Subcutaneous adipose tissue (tissue), 4 donors: ENCODE measurements at places on chromosomes 3 and 15. TPM values are rescaled to one million over a fixed set of nuclear protein-coding genes. Genes with fewer than 3 reads are reported as not detected.

Gene SYNPR
- not detected for total RNA-seq

Gene PSTPIP1
- total RNA-seq, result 37.7 TPM

Gene DALRD3
- 43.3 TPM for total RNA-seq

Gene ADAMTS7
- total RNA-seq, result 5.9 TPM

Gene SLC12A8
- not detected for total RNA-seq

Gene HRG
- not detected for total RNA-seq

Gene ZCWPW2
- total RNA-seq, result 1.3 TPM

Gene CPLX3
- total RNA-seq, result not detected

Gene TMEM108
- 0.66 TPM for total RNA-seq
